ENCODE measurements at places on chromosomes 11 and 22.
A peak's percentile ranks its signal among the peaks of the same experiment; 100 is the strongest.

GRCh38 chr11:1281326-1281973, 28.0 kb downstream of the TOLLIP start:
- no peak for DNase-seq

DNA sequence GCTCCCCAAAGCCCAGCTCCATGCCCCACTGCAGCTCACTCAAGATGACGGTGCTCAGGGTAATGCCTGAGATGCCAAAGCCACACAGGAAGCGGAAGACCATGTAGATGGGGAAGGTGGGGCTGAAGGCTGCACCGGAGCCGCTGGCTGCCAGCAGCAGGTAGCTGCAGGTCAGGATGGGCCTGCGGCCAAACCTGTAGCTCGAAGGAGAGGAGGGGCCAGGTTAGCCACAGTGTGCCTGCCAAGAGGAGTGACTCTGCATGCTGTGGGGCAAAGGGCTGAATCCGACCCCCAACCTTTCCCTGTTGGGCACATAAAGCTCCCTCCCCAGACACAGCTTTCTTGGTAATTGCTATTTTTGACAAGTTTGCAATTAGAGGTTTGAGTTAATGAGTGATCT, 14.9 kb upstream of the SLC22A6 start:
- DNase-seq, result no peak

GRCh38 chr11:124569697-124570096, at the start of gene OR8A1:
Gene OR8A1 (plus strand): TSS chr11:124569997. CDS start chr11:124570120, 123 bp downstream.
- no peak for DNase-seq

DNA sequence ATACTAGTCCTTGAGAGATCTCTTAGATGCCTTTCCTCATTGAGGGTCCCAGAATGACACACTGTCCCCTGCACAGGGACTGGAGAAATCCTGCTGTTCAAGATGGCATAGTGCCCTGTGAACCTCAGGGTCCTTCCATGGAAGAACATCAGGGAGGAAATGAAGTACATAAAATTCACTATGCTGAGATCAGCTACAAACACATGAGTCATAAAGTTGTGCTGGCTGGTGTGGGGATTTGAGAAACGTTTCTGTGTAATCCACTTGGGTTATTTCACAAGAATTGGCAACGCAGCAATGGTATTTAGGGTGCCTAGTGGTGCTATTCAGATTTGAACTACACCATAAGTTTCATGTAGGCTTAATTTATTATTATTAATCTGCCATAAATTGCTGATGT, 174.4 kb downstream of the MAML2 start:
- DNase-seq, result no peak

- DNase-seq, result no peak
Measured at GRCh38 chr11:28760676-28761390, 652.6 kb downstream of the METTL15 start.

DNA sequence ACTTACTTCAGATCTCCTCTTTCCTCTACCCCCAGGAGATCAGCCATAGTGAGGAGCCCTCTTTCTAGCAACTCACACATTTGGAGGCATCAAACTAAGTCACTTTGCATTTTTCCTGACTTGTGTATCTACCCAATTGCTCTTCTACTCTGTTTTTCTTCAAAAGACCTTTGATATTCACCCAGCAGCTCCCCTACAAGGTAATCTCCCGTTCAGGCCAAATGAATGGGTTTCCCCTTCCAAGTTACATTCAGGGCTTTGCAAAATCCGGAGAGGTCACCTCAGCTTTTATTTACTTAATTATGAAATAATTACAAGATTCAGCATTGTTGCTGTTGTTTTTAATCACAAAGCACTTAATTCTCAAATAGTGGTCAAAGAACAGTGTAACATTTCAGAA, 6.1 kb downstream of the LARGE1 start:
- DNase-seq, result no peak

DNA sequence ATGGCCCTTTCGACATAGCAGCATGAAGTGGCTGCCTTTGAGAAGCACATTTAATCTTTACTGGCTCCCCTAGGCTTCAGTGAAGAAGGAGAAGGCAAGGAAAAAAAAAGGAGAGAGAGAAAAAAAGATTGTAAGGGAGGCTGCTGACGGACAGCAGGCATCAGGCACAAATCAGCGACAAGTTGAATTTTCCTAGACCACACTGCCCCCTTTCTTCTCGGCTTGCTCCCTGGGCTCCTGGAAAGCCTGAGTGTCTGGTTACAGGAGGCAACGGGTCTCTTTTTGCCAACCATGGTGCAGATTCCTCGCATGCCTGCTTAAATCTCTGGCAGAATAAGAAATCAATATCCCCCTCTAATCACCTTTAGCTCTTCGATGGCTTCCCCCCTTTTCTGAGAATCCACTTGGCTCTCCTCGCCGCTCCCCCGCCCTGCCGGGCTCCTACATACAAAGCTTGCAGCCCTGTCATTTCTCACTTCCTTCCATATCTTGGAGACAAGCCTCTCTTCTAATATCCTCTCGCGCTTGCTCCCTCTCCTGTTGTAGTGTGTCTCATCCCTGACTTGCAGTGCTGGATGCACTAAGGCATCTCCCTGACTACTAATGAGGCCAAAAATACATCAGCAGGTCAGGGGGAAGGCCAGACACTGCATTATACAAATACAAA, 14.3 kb downstream of the BLID start:
- no peak for DNase-seq

DNA sequence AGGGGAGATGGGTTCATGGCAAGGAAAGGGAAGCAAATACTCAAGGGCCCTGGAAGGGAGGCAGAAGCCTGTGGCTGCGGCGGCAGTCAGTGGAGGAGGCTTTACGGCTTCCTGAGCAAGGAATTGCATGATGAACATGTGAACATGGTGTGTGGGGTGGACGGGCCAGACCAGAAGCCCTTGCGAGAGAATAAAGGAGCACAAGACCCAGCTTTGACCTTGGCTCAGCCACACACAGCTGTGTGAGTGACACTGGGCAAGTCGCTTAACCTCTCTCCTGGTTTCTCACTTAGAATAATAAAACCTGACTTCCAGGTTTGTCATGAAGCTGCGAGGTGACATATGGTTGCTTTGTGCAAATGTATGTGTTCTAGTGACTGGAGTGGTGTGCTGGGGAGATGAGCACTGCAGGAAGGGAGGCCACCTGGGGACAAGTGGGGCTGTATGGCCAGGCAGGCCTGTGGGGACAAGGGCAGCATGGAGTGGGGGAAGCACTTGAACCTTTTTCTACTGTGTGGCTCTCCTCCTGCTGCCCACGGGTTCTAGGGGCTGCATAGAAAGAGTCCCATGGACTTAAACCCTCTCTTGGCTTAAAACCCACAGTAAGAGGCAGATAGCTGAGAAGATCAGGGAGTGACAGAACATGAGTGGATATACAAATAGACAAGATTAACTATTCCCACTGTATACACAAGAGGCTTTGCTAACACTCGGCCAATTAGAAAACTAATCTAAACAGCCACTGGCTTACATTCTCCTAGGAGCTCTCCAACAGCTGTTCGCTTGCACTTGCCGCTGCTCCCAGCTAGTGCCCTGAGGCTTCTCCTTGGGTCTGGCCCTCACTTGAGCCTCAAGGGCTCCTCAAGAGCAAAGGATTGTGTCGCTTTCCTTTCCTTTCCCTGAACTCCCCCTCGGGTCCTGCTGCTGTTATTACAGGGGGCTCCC, 67.3 kb upstream of the CDON start:
- no peak for DNase-seq

DNA sequence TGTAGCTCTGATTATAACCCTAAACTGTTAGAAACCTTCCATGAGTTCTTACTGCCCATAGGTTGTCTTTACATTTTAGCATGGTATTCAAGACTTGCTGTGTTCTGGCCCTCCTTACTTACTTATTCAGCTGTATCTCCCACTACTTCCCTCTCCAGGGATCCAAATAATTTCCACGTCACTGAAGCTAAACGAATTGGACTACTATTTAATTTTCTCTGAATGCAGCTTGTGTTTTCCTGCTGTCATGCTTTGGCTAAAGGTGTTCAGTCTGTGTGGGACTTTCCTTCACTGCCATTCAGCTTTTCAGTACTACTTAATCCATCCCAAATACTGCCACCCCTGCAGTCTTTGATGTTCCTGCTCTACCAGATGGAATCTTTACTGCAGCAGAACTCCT, 88.3 kb downstream of the UVRAG start:
- no peak for DNase-seq

DNA sequence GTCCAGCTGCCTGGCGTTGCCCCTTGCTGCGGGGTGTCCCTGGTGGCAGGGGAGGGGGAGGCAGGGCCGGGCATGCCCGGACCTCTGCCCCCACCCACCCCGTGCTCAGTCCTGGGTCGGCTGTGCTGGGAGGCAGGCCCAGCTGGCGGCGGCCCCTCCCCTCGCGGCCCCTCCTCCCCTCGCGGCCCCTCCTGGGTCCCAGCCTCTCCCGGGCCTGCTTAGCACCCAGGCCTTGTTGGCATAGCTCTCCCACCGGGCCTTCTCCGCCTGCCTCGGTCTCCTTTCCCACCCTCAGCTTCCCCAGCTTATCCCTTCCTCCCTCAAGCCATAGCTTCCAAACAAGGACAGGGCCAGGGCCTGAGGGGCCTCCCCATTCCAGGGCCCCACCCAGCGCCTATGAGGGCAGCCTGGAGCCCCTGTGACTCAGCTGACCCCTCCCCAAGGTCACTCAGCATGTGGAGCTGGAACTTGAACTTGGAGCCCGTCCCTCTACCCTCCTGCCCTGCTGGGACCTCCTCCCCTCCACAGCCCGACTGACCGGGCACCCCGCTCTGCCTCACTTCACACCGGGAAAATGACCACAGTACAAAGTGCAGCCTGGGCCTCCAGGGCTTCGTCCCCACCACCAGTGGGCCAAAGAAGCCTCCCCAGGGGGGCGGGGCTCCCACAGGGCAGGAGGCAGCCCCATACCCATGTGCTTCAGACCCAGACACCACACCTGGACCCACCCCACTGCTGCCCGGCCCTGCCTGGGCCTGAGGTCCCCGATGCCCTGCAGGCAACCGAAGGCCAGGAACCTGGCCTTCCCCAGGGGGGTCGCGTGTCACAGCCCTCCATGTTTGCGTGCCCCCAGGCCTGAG, 1.2 kb downstream of the EPS8L2 start:
- no peak for DNase-seq

DNA sequence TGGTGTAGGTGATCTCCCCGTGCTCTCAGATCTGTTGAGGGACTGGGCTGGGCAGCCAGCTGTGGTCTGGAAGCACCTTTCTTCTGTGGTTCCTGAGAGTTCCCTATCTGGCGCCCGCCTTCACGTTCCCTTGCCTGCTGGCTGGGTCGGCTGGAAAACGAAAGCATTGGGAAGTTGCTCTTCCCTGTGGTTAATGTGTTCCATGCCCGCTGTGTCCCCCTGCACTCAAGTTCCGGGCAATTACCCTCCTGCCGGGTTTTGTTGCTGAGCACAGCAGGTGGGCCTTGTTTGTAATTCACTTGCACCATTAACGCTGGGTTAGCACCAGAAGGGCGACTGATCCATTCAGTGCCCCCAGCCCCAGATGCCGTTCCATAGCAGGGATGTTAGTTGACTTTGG, 134.1 kb downstream of the GRIK4 start:
- DNase-seq, result no peak

GRCh38 chr11:104891135-104891534, 7.1 kb downstream of the CASP12 start:
- DNase-seq, result no peak

DNA sequence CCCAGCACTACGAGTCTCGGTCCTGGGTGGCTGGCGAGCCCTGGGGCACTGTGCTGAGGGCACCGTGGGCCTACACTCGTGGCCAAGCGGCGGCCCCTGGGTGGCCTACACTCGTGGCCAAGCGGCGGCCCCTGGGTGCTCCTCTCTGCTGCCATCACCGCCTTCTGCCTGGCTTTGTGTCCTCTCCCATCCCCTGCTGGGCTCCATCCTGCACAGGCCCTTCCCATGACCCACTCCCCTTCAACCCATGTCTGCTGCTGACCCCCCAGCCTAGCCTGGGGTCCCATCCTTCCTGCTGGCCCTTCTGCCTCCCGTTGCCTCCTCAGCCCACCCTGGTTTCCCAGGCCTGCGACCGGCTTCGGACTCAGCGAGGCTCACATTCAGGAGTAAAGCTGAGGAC, 87.4 kb upstream of the CLDN5 start:
- DNase-seq, result no peak

GRCh38 chr11:1732418-1733008, 17.9 kb downstream of the IFITM10 start:
- no peak for DNase-seq

GRCh38 chr22:50341977-50342650, 1.0 kb upstream of the PPP6R2 start:
- DNase-seq, result peak; percentile 85

GRCh38 chr22:44668190-44668885, 33.7 kb upstream of the PRR5 start:
- no peak for DNase-seq

- no peak for DNase-seq
Measured at GRCh38 chr11:128830290-128831173, 36.6 kb downstream of the KCNJ1 start.
